ENCODE measurements at places on chromosomes 7 and 10.
A peak's percentile ranks its signal among the peaks of the same experiment; 100 is the strongest.

DNA sequence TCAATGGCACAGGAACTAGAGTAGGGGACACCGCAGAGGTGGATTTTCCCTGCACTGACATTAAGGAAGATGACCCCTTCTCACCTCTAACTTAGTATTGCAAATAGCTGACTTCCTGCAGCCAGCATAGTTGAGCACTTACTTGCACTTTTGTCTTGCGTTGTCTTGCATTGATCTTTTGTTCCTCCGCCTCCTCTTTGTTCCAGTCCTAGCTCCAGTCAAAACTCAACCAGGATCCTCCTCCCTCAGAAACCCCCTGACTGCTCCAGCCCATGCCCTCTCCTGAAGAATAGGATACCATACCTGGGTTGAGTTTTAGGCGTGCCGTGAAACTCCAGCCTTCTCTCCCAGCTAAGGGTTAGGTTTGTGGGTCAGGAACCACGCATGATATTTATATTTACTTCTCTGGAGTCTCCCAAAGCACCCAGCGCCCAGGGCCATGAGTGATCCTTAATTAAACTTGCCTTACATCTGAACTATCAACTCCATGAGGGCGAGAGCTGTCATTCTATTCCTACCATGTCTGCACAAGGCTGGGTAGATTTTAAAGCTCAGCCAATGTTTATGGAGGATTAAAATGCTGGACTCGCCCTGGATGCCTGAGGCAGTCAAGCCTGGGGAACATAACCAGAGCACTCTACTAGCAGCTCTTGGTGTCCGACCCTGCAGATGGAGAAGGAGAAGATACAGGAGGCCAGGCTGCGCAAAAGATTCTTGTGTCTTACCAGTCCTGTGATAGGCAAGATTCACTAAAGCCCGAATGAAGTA, 14.1 kb downstream of the ZNF467 start:
- DNase-seq, result no peak

DNA sequence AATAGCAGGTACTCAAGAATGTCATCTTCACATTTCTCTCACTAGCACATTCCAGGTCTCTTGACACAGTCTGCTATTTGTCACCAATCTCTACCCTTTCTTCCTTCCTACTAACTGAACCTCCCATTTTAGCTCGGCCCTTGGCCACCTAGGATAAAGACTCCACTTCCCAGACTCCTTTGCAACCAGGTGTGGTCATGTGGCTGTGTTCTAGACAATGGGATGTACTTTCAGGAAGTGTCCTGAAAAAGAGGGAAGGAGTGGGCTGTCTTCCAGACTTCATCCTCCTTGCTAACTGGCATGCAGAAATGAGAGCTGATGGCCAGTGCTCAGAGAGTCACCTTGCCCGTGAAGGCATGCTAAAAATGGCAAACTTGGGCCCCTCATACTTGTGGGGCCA, 139.2 kb downstream of the AMPH start:
- DNase-seq, result no peak

- no peak for DNase-seq
Measured at GRCh38 chr7:95861041-95861440, 88.7 kb downstream of the DYNC1I1 start.

- DNase-seq, result no peak
Measured at GRCh38 chr7:117871778-117872538, 1.3 kb downstream of the CTTNBP2 start.

GRCh38 chr7:1301054-1301881, 68.6 kb downstream of the UNCX start:
- DNase-seq, result no peak

- DNase-seq, result no peak
Measured at GRCh38 chr10:131822013-131822691, 78.7 kb upstream of the PPP2R2D start.

GRCh38 chr10:33001908-33002492, 44.0 kb upstream of the ITGB1 start:
- DNase-seq, result no peak

DNA sequence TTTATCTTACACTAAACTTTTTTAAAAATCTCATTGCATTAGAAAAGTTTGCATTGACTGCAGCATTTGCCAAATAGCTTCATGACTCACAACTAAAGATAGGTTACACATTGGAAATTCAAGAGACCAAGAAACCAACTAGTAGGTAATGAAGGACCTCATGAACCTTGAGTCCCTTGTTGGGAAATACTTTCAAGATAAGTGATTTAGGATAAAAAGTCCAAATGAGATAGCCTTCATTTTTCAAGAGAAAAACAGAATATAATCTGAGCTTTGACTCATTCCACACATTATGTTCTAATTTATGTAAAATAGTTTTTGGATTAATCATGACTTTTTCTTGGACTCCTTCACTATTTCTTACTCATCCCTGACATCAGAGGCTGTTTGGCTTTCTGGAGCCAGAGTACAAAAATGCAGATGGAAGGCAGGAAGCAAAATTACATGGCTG, 13.1 kb upstream of the LIPF start:
- no peak for DNase-seq

- peak; percentile 21 for DNase-seq
Measured at GRCh38 chr7:134458341-134458805, 527 bp downstream of the AKR1B1 start.

- no peak for DNase-seq
Measured at GRCh38 chr10:120505866-120506265, 48.8 kb downstream of the PLPP4 start.

- DNase-seq, result no peak
Measured at GRCh38 chr10:3867454-3868270, 82.7 kb upstream of the KLF6 start.

GRCh38 chr10:60652628-60653027, 125.7 kb upstream of the CDK1 start:
- DNase-seq, result no peak

DNA sequence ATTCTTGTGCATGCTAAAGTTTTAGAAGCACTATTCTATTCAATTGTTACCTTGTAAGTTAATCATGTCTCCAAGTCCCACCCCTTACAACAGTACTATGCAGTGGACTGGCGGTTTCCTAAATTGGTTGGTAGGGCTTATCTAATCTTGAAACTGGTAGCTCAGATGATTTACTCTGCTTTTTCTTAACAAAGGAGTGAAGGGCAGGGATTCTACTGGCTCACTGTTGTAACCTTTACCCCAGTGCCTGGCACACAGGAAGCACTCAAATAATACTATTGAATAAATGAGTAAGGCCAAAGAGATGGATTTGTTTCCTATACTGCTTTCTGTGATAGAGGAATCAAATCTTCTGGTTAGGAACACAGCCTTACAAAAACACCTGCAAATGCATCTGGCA, 46.0 kb upstream of the CYCS start:
- no peak for DNase-seq

GRCh38 chr7:133520248-133520647, 267.4 kb downstream of the EXOC4 start:
- no peak for DNase-seq

DNA sequence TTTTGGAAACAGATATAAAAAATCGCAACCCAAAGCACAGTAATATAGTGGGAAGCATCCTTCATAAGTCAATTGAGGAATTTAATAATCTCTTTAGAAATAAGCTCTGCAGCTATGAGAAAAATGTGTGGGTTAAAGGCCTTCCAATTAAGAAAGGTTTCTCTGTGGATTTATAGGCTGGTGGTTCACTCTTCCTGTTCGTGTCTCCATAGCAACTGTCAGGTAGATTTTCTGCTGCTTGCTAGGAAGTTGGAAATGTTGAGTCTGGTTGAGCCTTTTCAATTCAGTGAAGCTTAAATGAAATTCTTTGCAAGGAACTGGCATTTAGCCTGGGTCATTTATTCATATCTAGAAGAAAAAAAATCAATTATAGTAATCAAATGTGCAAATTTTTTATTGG, 652.8 kb upstream of the CELF2 start:
- no peak for DNase-seq

DNA sequence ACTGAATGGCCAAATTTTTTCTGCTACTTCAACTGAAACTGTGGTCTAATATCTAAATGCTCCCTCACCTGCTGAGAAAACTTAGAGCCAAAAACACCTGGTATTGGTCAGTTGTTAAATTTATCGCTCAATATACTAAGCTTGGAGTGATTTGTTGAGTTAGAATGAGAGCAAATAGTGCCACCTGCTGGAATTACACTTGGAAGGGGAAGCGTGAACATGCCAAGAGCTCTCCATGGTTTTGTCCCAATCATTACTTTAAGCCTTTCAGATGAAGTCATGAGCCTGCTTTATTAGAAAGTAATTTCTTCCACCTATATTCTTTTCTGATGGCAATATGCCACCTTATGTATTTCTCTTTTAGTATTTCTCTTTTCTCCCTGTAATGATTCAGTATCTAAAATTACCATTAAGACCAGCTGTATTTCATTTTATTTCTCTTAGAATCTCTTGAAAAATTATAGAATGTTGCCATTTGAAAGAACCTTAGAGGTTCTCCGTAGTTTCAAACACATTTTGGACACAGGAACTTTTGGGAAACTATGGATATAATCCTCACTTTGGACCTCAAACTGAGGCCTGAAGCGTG, 447.8 kb upstream of the C7orf33 start:
- DNase-seq, result no peak

DNA sequence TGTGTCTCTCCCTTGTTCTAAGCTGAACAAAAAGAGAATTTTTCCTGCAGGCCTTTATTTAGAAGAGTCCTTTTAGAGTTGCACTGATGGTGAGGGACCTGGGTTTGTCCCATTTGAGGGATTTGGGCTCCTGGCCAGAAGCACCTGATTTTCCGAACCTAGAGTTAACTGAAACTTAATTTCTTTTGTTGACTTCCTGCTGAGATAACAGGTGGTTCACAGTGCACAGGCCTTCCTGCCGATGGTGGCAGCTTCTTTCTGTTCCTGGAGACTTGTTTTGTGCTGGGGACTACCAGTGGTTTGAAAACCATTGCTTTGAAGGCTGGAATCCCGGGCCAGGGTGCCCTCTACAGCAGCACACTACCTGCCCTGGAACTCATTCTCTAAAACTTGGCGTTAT, 99.2 kb downstream of the SUGCT start:
- DNase-seq, result no peak

DNA sequence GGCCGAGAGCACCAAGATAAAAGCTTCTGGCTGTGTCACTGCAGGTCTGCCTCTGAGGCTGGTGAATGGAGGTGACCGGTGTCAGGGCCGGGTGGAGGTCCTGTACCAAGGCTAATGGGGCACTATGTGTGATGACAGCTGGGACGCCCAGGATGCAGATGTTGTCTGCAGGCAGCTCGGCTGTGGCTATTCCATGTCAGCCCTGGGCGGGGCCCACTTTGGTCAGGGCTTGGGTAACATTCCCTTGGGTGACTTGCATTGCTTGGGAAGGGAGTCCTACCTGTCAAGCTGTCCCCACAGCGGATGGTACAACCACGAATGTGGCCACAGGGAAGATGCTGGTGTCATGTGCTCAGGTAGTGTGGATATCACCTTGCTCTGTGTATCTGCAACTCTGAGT, 8.0 kb downstream of the DMBT1 start:
- DNase-seq, result no peak

- no peak for DNase-seq
Measured at GRCh38 chr7:117405519-117405918, 21.8 kb downstream of the ASZ1 start.

DNA sequence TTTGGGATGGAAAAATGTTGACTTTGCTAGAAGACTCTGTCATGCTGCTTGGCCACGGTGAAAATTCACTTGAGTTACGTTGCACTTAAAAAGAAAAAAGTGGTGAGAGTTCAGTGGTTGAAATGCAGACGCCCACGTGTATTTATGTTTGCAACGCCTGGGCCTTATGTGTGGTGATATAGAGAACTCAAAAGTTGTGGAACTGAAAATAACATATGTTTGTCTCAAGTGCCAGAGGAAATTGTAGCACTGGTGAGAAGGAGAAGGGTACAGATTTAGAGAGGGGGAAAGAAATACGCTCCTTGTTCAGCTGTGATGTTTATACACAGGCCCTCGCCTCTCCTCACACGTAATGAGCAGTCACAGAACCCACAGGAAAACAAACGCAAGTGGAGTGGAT, 73.6 kb downstream of the EMX2 start:
- DNase-seq, result no peak

DNA sequence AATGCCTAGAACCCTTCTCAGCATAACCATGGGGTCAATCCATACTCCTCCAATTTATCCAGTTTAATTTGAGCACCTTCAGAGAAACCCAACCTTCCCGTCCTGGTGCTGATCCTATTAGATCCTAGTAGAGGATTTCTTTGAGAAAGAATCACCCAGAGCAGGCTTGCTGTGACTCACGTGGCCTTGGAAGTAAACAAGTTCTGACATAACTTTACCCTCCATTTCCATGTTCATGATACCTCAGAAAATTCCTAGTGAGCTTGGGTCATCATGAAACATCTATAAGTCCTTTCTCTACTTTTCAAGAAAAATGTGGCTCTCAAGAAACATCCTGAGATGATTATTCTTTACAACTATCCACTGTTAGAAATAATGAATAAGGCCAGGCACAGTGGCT, 71.7 kb downstream of the PRLHR start:
- no peak for DNase-seq

DNA sequence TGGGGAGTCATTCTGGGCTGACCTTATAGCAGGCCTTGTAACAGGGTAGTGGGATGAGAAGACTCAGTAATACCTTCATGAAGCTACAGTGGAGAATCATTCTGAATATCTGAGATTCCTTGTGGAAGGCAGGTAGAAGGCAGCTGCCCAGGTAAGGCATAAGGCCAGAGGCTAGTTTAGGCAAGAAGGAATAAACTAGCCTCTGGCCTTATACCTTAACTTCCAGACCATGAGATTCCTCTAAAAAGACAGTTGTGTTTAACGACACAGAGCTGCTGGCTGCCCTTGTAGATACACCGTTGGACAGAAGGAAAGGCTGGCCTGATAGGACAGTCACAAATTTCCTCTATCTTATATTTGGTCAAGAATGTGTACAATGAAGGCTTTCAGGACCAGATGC, 268.2 kb downstream of the PLXDC2 start:
- DNase-seq, result no peak

GRCh38 chr10:48968036-48968435, 28.4 kb upstream of the LRRC18 start:
- DNase-seq, result no peak

GRCh38 chr10:100167553-100168312, 18.1 kb downstream of the ERLIN1 start:
- DNase-seq, result no peak

DNA sequence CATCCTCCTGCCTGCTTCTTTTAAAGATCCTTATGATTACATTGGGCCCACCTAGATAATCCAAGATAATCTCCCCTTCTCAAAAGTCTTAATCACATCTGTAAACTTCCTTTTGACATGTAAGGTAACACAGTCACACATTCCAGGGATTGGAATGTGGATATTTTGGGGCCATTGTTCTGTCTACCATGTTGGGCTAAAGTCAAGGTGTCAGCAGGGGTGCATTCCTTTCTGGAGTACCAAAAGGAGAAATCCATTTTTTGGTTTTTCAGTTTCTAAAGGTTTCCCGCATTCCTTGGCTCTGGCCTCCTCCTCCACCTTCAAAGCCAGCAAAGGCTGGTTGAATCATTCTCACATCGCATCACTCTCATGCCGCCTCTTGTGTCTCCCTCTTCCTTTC, 197.6 kb upstream of the NFE2L3 start:
- DNase-seq, result no peak

GRCh38 chr10:112535531-112535951, 88.5 kb downstream of the VTI1A start:
- no peak for DNase-seq

GRCh38 chr7:100483722-100484672, at the start of gene NYAP1:
TSS of gene NYAP1 (plus strand) at chr7:100483927. CDS start at chr7:100485312, 1,385 bp downstream.
- no peak for DNase-seq
